ENCODE measurements at places on chromosomes 5 and 9.

DNA sequence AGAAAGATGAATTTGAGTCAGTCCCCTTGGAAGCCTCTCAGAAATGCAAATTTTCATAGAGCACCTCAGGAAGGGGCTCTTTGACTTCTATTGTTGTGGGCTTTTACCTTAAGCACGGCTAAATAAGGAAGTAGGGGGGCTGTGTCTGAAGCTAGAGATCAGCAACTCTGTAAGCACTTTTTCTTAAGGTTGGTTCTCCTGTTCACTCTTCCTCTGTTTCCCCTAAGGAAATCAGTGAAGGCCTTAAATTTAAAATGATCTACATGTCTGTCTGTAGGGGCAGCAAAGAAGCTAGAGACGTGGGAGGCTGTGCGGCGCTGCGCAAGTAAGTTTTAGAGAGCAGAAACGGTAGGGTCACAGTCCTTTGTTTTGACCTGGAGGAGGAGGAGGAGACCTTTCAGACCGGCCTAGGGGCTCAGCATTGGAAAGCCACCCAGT is 1.2 kb upstream of the CDC14B start:
- DNase-seq = no peak

DNA sequence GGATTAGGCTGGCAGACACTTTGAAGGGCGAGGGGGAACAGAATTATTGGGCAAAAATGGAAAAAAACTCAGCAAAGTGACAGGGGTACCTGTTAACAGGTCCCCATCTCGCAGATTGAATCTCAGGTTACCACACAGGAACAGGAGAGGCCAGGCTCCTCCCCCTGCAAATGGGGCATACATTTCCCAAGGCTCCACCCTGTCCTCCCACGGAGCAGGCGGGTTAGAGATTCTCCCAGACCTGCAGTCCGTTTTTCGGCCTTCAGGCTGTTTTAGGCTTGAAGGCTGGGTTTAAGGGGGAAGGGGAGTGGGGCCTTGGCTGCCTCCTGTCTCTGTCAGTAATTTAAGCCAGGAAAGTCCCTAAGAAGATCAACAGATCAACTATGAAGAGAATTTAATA is 42.7 kb downstream of the LRRC70 start:
- no peak for DNase-seq

- no peak for DNase-seq
Observed at GRCh38 chr5:159628703-159629102, 287.6 kb upstream of the ADRA1B start.

DNA sequence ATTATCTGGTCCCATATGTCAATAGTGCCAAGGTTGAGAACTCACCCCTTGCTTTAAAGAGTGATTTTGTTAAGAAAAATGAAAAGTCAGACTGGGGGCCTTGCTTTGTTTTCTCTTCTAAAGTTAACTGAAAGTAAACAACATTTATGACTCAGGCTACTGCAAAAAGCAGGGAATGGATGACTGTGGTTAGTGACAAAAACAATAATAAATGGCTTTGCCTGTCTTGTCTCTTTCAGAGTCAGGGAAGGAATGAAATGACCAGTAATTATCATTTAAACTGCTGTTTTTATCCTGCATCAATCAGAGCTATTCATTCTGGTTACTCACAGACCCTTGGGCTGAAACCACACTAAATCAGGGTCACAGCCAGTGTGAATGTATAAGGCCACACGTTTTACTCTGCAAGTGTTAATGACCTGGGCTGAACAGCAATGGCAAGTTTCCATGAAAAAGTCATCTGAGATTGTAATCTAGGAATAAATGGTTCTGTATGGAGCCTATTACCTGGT is 112.2 kb downstream of the ZNF608 start:
- no peak for DNase-seq

DNA sequence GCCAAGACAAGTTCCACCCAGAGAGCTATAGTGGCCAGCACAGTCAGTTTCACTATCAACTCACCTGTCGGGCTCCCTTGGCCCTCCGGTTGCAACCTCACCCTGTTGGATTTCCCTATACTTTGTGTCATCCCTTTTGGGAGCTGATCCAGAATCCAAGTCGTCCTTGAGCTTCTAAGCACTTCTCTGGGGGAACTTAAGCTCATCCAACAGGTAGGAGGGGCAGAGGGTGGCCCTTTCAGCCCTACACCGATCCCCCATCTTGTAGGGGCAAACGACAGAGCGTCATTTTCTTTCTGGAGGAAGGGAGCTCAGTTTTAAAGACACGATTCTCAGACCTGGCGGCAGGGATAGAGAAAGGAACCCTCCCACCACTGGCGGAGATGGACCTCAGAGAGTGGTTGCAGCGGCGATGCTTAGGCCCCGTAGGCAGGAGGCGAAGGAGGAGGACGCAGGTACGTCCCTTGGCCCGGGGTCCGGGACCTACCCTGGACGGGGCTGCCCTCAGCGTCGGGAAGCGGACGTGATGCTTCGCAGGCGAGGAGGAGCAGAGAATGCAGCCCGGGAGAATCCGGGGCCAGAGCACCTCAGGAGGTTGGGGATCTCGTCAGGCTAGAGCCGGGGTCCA is 519 bp downstream of the ZER1 start:
- no peak for DNase-seq
